Cardiac fibroblast (primary cell): ENCODE measurements at places on chromosomes 1 and 21.

- no peak for DNase-seq
Observed at GRCh38 chr1:17658837-17659236, 96.3 kb upstream of the ACTL8 start.

GRCh38 chr1:36342426-36343185 lies 19.2 kb upstream of the EVA1B start:
- DNase-seq: peak; percentile 79

- DNase-seq: no peak
Observed at GRCh38 chr1:91792489-91793071, 93.4 kb downstream of the TGFBR3 start.

DNA sequence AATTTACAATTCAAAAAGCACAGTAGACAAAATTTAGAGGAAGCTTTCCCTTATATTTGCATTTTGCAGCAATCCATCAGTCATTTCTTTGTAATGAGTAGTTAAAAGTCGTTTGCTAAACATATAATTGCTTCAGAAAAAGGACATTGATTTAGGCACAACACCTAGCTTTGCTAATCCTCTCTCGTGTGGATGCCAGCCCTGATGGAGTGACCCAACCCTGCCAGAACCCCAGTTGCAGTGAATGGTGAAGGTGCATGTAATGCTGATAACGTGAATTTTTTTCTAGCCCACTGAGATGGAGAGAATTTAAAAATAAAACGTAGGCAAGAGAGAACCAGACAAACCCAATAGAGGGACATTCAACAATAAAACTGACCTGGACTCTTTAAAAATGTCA lies 263.4 kb downstream of the GRIK1 start:
- DNase-seq: no peak

DNA sequence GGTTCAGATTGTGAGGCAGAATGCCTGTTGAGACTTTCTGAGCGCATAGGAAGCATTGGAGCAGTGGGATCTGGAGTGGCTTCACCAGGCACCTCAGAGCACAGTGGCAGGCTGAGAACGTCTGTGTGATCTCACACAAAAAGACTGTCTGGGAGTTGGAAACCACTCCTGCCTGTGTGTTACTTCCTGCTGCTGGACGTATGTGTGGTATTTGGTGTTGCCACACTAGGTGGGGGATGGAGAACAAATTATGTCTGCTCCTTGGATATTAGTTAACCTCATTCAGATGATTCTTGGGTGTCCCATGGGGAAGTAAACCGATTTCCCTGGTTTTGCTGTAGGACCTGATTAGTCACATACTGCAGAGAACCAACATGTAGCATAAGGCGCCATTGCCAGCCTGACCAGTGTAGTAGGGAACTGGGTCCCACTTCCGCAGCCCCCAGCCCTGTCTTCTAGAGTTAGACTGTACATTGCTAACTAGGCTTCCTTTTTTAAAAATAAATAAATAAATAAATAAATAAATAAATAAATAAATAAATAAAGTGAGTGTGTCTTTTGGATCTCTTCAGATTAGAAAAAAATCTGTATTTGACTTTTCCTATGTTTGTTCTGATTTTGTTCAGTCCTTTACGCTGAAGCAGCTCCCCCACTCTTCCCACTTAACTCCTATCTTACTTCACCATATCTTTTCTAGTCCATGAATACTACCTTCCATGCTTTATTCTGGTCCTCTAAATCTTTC lies 26.9 kb downstream of the UCK2 start:
- peak; percentile 91 for DNase-seq

DNA sequence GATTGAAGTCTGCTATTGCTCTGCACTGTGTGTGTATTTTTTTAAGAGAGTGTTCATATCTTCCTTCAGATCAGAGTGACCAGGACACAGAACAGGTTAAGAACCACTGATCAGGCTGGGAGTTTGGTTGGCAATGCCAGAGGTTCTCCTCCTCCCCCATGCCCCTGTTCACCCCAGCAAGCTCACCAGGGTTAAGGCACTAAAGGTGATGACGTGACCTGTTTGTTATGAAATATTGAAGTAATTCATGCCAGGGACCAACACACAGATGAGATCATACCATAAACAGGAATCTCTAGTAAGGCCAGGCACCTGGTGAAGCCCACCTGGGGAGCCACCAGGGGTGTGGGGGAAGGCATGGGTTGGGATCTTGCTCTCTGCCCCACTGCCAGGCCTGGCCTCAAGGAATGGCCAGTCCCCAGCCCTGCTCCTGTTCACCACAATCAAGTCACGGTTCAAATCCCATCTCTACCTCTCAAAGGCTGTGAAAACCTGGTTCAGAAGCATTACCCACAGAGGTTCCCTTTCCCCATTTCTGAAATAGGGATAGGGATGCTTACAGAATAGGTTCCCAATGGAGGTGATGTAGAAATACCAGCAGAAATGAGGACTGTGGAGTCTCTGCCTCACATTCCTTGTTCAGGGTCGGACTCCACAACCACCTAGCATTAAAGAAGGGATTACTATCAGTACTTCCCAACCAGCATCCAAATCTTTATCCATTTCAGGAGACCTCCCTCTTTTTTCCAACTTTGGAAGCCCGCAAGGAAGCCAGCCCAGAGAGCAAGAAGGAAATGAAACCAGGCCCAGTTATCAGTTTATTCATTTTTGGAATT lies 2.4 kb downstream of the ID3 start:
- DNase-seq: peak; percentile 86

DNA sequence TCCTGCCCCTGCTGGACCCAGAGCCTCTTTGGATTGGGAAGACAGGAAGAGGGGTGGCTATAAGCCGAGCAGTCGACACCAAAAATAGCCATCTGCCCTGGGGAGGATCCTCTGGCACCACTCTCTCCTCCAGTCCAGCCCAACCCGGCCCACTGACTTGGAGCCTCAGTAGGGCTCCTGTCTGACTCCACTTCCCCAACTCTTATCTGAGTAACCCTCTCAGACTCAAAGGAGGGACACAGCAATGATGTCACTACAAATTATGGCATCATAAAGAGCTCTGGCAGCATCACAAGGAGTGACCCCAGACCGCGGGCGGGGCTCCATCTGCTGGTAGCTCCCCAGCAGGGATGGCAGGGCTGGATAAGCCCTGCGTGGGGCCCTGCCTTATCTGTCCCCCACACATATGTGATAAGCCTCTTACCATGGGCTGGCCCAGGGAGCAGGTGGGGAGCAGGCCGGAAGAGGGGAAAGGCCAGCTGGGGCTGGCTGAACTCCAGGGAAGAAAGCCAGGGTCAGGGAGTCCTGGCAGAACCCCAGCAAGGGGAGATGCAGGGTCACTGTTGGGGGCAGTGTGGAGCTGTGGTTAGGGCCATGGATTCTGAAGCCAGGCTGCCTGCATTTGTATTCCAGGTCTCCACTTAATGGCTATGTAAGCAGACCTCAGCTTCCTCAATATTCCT lies 4.6 kb upstream of the SLC6A9 start:
- DNase-seq: peak; percentile 34

GRCh38 chr21:22421416-22422180 lies 1423.4 kb downstream of the NCAM2 start:
- no peak for DNase-seq

GRCh38 chr1:21262293-21263051 lies 27.8 kb downstream of the ECE1 start:
- DNase-seq: peak; percentile 96

GRCh38 chr1:33986390-33987095 lies 122.7 kb downstream of the HMGB4 start:
- peak; percentile 60 for DNase-seq

- DNase-seq: peak; percentile 86
Observed at GRCh38 chr1:78279051-78279450, 211.7 kb upstream of the PTGFR start.
